NCI-H1417 treated with DMSO at 0.1 percent for 48 hours (cell line): ENCODE measurements at places on chromosomes 13 and 19.

DNA sequence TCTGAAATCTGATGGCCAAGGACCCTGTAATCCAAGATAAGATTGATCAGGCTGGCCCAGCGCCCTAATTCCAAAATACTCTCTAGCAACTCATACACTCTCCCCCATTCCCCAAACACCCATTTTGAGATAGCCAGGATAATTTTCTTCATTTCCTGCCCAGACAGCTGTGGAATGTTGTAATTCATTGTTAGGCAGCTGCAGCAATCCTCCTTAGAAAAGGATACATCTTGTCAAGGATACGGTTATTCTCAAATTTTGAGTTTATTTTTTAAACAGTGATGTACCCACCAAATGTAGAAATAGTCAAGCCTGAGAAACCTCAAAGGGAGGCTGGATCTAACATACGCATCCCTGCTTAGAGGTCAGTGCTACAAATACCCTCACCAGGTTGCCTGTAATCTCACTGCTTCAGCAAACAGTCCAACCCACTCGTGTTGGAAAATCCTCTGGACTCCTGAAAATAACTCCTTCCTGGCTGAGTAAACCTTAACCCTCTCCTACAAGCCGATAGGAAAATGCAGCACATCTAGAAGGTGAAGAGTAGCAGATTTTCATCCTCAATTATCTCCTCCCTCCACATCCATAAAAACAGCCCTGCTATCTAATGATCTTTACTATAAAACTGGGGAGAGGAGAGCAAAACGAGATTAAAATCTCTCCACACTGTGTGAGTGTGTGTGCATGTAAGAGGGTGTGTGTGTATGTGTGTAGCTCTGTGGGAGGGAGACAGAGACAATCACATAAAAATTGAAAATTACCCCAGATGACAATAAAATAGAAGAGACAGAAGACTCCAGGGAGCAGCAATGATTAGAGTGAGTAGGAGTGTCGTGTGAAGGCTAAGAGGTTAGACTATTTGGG is 683.1 kb downstream of the DIAPH3 start:
- no peak for DNase-seq

DNA sequence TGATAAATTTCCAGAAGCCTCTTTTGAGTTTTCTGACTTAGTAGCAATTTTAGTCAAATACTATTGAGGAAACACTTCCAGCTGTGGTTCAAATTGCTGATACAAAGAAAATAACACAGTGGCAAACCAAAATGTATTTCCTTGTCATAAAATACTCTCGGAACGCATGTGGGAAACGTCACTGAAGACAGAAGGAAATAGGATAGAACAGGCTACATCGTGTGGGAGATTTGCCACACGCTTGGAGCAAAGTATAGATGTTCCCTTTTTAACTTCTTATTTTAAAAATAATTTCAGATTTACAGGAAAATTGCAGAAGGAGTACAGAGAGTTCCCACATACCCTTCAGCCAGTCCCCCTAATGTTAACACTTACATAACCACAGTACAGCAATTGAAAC is 88.8 kb downstream of the ING1 start:
- no peak for DNase-seq

GRCh38 chr19:610801-611480 is 21.3 kb downstream of the HCN2 start:
- DNase-seq, result no peak

- no peak for DNase-seq
These were observed 9.8 kb downstream of the PPP1R15A start for GRCh38 chr19:48881741-48882657.
